ENCODE measurements at places on chromosomes 2 and 18.

DNA sequence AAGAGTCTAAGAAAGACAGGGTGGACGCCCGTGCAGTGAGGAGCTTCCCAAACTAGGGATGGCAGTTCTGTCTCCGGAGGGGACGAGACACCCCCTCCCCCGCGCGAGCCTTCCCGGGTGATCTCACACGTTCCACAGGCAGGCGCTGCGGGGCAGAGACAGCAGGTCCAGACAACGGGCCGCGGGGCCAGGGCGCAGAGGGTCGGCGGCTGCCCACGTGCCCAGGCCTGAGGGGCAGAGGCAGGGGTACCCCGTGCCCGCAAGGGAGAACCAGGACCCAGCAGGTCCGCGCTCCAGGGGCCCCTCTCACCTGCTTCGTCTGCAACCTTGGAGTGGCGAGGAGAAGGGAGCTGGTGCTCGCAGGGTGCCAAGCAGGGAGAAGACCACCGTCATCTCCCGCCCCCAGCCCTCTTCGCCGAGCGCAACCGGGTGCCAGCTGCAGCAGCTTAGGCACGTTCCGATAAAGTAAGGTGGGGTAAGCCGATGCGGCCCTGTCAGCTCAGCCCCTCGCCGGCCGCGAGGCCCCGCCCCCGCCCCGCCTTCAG lies at the start of gene GPR155:
Gene GPR155 (minus strand): TSS at position 467 of the 545 bp plus-strand sequence. CDS start 5,073 bp downstream, outside the sequence.
- DNase-seq, result peak; percentile 69

DNA sequence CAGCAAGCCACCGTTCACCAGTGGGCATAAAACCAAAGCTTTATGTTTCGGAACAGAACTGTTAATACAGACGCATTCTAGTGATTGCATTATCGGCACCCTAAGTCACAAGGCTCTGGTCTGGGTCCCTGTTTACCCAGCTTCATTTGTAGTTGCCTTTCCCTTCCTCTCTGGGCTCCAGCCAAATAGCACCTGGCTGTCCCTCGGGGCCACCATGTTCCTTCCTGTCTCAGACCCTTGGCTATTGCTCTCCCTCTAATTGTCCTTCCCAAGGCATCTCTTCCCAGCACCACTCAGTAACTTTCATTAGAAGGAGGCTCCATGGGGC lies 75.3 kb downstream of the SDC1 start:
- no peak for DNase-seq

DNA sequence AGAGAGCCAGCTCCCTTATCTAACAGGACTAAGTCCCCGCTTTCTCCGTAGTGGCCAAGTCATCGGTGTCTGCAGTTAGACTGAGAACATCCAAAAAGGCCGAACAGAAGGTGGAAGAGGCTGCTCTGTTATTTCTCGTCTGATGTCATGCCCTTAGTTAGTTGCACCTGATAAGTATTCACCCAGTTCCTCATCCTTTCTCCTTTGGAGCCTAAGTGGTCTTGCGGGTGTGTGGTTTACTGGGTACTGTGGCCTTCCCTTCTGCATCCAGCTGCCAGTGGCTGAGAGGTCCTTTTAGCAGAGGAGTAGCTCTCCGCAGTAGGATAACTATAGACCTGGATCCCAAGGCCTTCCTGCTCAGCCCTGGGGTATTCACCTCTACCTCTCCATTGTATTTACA lies 211.6 kb downstream of the BCL2 start:
- no peak for DNase-seq

DNA sequence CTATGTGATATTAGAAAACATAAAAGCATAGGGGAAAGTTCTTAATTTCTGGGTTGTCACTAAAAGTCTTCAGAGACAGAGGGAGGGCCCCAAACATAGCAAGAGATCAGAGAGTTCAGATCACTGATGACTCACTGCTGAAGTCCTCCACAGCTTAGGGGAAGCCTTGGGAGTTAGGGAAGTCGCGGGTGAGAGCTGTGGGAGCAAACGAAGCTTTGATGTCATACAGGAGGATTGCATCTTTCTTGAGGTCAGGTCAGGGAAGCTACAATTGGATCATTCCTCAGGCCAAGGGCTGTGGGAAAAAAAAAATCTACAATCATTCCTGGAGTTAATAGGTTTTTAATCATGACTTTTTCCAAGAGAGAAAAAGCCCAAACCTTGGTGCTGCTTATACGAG lies 96.2 kb downstream of the COPS8 start:
- no peak for DNase-seq

DNA sequence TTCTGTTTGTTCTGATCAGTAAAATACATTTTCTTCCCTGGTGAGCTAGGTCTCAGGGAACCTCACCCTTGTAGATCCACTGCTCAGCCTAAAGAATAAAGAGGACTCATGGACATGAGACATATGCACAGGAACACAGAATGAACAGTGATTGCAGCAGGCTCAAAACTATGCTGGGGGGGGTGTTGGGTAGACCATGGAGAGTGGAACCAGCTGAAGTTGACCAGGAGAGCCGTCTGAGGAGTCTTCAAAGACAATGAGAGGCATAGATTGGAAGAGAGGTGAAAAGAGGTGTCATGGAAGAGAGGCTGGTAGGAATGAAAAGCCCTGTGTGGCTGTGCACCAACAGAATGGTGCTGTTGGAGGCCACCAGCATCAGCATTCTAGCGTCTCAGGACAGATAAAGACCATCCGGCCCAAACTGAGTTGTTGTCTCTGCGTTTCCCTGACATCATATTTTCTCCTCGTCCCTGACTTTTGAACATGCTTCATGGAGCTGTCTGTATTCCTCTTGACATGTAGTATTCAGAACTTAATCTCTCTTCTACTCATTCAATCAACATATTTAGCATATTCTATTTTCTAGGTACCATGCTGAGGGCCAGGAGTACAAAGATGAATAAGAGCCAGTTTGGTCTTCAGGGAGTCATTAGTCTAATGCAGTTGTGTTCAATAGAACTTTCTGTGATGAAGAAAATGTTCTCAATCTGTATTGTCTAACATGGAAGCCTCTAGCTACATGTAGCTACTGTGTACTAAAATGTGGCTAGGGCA lies 331.8 kb downstream of the CYP26B1 start:
- DNase-seq, result no peak

GRCh38 chr2:4354164-4354563 lies 650.8 kb downstream of the DCDC2C start:
- DNase-seq, result no peak

GRCh38 chr18:79940814-79941472 lies 10.5 kb downstream of the SLC66A2 start:
- no peak for DNase-seq

DNA sequence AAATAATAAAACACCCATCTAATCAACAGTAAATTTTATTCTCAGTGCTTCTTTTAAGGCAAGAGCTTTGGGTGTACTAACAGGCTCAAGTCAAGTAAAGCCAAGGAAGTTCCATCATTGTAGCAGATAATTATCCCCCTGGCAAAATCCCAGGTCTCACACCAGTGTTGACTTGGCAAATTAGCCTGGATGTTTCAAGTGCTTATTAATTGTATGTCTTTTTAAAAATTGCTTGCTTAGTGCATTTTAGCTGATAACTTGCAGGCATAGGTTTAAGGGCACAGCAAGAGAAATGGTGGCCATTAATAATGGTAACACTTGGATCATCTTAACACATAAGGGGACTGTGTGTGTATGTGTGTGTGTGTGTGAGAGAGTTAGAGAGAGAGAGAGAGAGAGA lies 42.0 kb upstream of the FMNL2 start:
- DNase-seq, result no peak

GRCh38 chr18:46411867-46412690 lies 244.9 kb downstream of the LOXHD1 start:
- DNase-seq, result no peak

- DNase-seq, result no peak
These were observed 18.5 kb downstream of the PSTPIP2 start for GRCh38 chr18:46053368-46054095.

DNA sequence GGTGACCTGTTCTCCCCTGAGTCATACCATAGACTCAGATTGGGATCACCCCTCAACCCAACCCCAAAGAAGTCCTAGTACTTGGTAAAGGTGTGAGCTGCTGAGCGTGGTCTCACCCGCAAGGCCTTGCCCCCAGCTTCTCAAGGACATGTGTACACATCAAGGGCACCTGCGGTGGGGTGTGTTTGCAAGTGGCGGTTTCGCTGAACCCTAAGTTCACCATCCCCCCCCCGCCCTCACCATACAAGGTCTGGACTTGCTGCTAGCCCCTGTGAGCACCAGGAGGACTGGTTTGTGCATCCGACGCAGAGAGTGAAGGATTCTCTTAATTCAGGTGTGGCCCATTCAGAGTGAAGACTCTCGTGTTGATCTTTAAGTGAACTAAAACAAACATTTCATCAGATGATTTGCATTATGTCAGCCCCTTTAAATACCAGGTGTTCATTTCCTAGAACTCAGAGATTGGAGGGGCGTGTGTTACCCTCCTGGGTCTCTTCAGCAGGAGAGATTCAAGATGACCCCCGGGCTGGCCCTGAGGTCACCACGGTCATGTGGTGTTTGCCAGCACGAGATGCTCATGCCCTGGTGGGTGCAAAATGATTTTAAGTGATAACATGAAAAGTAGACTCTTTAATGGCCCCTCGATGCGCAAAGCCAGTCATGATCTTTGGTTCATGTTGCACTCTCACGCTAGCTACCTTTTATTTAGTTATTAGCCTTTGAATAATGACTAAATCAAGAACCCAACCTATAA lies 27.8 kb downstream of the MTERF4 start:
- no peak for DNase-seq

- DNase-seq, result no peak
These were observed 170.9 kb upstream of the PXDN start for GRCh38 chr2:1915196-1915595.

DNA sequence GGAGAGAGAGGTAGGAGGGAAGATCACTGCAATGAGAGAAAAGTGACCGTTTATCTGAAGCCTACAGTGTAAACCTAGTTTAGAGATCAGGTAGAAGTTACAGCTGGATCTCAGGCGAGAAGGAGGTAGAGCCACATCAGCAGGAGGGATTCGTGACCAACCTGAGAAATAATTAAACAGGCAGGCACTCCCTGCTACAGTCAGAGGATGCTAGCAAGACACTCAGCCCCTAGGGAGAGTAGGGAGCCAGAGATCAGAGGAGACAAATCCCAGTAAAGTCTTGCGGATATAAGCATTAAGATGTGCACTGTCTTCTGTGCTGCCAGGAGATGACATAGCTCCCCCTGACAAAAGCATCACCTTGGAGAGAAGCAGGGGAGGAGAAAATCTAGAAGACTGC lies 629.1 kb upstream of the SLC39A10 start:
- no peak for DNase-seq

- DNase-seq, result no peak
These were observed 53.3 kb upstream of the AP1S3 start for GRCh38 chr2:223890721-223891120.

DNA sequence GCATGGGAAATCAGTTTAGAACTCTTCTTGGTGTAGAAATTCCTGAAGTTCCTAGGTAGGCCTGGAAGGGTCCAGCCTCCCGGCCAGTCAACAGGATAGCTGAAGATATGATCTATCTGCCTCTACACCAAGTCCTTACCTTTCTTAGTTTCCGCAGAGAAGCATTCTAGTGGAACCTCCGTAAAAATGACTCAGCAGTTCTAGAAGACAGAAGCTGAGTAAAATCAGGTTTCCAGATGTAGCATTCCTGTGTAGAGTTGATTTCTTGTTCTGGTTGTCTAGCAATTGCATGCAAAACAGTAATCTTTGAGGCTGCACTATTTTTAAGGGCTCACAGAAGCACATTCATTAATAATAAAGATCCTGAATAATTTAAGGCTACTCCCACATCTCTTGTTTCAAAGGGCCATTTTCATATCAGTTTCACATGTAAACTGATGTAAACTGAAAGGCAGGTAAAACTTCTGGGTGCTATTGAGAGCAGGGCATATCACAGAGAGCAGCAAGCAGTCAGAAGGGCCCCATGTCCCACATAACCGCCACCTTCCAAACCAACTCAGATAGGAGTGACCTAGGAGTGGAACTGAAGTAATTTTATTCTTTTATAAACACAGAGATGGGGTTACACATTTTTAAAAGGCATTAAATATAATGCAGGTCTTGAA lies 3.2 kb upstream of the DYTN start:
- no peak for DNase-seq

DNA sequence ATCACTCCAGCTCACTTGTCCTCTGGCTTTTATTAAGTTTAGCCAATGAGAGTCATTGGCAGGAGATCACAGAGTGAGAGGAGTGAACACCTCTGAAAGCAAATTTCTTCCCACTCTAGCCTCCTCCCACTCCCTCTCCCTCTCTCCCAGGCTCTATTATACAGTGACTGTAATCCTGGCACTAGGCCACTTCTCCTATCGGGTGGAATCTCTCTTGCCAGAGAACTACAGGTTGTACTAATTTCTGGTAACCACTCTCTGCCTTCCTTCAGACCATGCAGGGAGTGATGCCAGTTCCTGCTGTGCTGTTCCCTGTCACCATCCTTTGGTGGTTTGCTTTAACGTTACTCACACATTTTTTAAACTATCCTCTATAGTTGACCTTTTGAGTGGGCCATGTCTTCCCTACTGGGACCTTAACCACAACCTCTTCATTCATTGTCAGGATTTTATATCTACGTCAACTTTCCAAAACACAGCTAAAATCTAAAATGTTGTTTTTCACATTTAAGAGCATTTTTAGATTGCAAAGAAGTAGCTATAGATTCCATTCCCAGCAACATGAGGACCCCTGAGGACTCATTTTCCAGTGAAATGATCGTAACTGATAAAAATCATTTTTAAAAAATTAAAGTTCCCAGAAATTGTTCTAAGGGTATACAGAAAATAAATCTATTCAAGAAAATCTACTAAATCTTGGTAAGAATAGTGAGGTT lies 217.1 kb downstream of the MREG start:
- no peak for DNase-seq

DNA sequence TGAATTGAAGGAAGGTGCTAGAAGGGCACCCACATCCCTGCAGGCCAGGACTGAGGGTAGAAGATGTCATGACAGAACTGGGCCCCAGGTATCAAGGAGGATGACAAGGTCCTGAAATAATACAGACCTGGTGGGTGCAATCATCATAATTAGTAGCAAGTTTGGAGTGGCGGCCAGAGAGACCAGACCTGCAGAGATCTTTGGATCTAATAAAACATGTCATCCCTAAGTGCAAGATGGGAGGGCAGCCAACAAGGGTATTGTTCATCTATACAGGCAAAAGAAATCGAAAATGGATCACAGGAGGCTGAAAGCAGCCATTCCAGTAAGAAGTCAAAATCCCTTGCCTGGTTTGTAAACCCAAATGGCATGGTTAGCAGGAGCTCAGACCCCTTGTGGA lies 111.3 kb upstream of the BOD1L2 start:
- DNase-seq, result no peak
